ENCODE measurements at places on chromosomes 5 and 9.

DNA sequence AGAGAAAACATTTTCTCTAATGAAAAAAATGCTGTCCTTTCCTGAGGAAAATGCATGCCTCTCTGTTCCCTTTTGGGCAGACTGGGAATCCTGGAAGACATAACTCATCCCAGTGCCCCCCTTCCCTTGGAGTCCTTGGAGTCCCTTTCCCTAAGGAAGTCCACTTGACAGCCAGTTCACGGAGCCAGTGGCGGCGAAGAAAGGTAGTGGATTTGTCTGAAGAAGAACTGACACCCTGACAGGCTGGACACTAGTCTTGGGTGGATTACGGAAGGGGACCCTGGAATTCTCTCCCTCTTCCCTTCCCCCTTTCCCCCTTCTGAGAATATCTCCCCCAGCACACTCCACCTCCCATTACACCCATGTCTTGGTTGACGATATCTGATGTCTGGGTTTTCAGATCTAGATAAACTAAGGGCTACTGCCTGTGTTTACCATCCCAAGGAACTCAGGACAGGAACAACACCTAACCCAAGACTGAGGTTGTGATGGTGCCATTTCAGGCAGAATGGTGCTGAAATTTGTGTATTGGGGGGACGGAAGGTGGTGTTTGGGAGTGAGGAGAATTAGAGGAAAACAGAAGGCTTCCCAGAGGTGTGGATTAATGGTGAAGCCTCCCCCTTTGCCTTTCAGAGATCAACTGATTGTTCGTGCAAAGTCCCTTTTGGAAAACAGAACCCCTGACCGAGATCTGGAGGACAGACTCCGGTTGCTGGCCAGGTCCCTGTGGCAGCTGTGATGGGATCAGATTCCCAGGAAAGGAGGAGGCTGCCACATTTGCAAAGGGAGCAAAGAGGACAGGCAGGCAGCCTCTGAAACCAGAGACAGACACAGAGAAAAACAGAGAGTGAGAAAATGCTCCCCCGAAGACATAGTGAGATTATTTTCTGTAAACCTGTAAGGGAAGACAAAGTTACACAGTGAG lies 704 bp downstream of the SPARC start:
- DNase-seq: no peak

- peak; percentile 22 for DNase-seq
These were observed 27.0 kb downstream of the PRUNE2 start for GRCh38 chr9:76878933-76879332.

DNA sequence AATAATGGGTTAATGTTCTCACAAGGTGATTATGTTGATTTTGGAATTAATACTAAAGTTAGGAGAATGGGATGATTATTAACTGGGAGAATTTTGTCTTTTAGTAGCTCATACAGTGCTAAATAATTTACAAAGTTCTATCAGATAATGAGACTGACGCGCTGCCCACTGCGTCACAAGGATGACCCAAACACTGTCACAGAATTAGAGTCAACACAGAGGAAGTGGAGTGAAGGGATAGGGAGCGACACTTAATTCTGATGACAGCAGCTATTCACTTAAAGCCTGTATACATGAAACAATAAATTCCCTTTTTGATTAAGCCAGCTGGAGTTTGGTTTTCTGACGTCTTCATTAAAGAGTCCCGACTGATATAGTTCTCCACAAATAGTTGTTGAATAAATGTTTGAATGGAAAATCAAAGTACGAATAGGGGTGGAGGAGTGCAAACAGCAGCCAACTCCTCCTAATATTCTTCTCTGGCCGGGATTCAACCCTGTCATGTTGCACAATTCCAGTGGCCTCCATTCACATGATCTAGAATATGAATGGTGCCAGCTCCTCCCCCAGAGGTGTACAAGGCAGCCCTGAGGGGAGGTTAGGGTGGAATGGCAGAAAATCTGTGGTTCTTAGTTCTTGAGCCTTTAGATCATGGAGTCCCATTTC lies 140.3 kb downstream of the PCSK1 start:
- DNase-seq: no peak

DNA sequence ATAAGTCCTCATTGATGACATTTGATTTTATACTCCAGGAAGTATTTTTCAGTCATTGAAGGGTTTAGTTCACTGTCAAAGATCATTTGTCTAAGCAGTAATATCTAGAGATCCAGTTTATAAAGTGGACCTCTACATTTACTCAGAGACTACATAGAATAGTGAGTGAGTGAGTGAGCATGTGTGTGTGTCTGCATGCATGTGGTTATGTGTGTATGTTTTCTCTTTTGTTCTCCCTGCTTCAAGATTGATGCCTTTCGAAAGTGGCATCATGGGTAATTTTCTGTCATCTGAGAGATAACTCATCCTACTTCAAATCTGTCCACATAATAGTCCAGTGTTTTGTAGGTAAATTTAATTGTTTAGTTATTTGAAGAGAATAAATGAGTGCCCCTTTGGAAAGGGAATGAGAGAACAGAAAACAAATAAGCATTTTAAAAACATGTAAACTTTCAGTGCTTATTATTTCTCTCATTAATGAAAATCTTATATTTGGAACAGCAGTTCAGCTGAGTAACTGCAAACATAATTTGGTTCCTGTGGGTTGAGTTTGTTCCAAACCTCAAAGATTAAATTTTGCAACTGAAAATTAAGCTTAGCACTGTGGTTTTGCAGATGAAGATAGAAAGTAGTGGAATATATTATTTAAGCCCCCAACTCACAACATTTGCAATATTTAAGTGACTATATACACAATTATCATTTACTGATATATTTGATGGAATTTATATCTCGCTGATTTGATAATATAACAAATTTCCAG lies 1295.1 kb upstream of the C9orf72 start:
- DNase-seq: peak; percentile 60

- no peak for DNase-seq
These were observed 179.1 kb upstream of the GNA14 start for GRCh38 chr9:77827104-77827784.

DNA sequence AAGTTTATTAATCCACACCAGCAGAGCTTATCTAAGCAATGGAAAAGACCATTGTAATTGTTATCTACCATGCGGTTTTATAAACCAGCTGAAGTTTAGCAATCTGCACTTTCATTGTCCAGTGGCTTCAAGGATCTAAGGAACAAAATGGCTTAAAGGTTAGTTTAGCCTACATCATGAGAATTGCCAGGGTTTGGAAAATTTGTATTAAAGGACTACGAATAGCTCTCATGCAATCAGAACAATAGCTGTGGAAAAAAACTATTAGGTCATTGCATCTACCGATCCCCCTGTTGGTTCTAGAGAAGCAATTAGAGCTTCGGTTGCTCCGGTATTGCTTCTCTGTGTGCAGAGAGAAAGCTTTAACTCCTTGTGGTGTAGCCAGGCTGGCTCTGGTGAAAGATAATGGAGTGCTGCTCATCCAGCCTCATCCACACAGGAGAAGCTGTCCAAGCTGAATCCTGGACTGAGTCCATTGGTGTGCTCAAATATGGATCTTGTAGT lies 86.3 kb upstream of the SLC12A2 start:
- no peak for DNase-seq
